ENCODE measurements at places on chromosomes 16 and 17.
A peak's percentile ranks its signal among the peaks of the same experiment; 100 is the strongest.

DNA sequence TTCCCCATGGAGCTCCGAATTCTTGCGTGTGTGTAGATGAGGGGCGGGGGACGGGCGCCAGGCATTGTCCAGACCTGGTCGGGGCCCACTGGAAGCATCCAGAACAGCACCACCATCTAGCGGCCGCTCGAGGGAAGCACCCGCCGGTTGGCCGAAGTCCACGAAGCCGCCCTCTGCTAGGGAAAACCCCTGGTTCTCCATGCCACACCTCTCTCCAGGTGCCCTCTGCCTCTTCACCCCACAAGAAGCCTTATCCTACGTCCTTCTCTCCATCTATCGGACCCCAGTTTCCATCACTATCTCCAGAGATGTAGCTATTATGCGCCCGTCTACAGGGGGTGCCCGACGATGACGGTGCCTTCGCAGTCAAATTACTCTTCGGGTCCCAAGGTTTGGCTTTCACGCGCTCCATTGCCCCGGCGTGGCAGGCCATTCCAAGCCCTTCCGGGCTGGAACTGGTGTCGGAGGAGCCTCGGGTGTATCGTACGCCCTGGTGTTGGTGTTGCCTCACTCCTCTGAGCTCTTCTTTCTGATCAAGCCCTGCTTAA lies 617 bp upstream of the SENP3 start:
- peak; percentile 91 for DNase-seq

DNA sequence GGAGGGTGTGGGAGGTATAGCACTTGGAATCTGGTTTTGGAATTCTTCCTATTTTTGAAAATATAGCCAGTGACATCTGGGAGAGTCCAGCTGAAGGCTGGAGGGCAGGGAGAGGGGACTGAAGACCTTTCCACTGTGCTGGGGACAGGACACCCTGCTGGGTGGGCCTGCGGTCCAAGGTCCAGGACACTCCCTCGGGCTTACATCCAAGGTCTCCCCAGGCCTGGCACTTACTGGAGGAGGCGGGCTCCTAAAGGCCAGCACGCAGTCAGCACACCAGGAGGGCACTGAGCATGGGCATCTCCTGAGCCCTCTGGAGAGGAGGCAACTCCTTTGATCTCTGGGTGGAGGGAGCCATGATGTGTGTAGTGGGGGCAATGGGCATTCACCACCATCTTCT lies 35.5 kb upstream of the ETV4 start:
- peak; percentile 64 for DNase-seq

DNA sequence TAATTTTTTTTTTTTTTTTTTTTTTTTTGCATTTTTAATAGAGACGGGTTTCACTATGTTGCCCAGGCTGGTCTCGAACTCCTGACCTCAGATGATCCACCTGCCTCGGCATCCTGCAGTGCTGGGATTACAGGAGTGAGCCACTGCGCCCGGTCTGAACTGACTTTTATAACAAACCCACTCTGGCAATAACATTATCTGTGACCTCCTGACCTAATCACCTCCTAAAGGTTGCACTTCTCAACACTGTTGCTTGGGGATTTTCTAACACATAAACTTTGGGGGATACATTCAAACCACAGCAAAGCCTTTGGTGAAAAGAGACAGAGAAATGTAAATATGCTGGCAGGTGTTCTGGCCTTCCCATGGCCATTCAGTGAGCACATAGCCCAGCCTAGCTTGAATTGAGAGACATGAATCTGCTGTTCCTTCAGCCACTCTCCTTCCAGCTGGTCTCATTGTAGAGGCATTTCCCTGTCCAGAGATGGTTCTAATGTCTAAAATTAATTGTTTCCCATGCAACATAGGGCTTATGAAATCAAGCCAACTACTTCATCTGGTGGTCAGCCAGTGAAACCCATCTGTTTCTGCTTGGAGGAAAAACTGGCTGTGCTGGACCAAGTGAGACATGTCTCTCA lies 28.3 kb downstream of the LYRM1 start:
- DNase-seq, result no peak

GRCh38 chr17:48013876-48014594 lies 23.6 kb downstream of the COPZ2 start:
- no peak for DNase-seq

- no peak for DNase-seq
These were observed 381.6 kb downstream of the CDH11 start for GRCh38 chr16:64740261-64740660.

- no peak for DNase-seq
These were observed 10.6 kb upstream of the SRCIN1 start for GRCh38 chr17:38616361-38616760.

- DNase-seq, result no peak
These were observed 10.6 kb upstream of the TRAP1 start for GRCh38 chr16:3727806-3728381.

GRCh38 chr17:61414141-61414935 lies 14.7 kb downstream of the TBX2 start:
- DNase-seq, result no peak

DNA sequence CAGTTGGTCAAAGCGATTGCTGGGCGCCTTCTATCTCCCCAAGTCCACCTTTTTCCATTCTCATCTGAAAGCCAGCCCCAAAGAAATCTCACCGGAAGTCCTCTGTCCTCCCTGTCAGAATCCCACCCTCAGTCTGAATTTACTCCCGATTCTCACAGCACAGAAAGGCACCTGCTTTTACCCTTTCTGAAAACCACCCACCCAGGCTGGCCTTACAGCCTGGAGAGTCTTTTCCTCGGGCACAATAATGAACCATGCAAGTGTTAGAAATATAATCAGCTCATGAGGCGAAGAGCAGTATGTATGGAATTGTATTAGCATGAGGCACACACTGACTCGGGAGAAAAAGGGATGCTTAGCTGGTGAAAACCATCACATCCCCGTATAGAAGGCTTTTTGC lies 1.2 kb upstream of the ZFHX3 start:
- DNase-seq, result no peak

DNA sequence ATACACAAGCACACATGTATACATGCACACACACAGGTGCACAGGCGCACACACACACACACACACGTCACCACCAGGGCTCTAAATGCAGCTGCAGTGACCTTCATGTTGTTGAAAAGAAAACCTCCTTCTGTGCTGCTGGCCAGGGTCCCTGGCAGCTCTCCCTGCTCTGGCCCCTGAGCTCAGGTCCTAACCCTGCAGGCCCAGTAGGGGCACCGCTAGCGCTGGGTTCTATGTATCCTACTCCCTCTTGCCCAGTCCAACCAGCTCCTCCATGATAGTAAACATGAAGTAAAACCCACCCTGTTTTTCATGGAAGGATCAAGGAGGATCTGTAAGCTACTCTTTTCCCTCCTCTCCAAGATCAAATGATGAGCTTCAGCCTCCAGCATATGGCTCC lies 172.8 kb downstream of the RBFOX3 start:
- DNase-seq, result no peak

DNA sequence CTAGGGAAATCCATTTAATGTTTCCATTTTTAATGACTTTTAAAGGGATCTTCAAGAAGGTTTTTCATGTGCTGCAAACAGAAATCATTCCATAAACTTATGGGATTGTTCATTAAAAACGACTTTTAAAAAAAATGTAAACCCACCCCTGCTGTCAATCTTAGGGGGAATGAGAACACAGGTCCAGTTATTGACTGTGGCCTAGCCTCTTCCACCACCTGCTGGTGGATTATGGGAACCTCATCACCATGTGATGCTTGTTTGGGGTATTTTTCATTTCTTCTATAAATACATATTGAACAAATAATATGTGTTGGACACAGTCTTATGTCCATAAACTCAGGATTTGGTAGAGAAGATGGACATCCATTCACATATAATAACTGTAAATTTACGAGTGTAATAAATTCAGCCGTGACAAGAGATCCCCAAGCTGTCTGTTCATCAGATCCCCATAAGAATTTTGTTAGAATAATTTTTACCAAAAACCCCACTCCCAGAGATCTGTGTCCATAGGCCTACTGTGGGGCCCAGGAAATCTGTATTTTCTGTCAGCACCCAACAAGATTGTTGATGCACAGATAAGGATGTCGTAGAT lies 42.0 kb upstream of the TMC5 start:
- peak; percentile 64 for DNase-seq

DNA sequence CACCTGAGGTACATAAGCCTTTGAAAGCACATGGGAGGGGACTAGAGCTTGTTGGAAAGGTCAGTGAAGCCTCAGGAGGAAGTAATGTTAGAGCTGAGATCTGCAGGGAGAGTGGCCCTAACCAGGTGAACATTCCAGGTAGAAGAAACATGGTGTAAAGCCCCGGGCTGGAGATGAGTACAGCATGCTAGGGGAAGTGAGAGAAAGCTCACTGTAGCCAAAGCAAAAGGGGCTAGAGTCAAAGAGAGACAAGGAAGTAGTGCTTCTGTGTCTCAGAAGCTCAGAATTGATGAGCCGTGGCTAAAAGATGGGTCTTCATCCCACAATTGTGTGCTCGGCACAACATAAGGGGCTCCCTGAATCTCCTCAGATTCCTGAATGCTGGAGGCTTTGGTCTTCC lies 481.8 kb downstream of the XYLT1 start:
- DNase-seq, result no peak

GRCh38 chr17:5786510-5786875 lies 202.2 kb upstream of the NLRP1 start:
- DNase-seq, result no peak

GRCh38 chr16:27685807-27686206 lies 135.9 kb downstream of the KATNIP start:
- DNase-seq, result no peak

DNA sequence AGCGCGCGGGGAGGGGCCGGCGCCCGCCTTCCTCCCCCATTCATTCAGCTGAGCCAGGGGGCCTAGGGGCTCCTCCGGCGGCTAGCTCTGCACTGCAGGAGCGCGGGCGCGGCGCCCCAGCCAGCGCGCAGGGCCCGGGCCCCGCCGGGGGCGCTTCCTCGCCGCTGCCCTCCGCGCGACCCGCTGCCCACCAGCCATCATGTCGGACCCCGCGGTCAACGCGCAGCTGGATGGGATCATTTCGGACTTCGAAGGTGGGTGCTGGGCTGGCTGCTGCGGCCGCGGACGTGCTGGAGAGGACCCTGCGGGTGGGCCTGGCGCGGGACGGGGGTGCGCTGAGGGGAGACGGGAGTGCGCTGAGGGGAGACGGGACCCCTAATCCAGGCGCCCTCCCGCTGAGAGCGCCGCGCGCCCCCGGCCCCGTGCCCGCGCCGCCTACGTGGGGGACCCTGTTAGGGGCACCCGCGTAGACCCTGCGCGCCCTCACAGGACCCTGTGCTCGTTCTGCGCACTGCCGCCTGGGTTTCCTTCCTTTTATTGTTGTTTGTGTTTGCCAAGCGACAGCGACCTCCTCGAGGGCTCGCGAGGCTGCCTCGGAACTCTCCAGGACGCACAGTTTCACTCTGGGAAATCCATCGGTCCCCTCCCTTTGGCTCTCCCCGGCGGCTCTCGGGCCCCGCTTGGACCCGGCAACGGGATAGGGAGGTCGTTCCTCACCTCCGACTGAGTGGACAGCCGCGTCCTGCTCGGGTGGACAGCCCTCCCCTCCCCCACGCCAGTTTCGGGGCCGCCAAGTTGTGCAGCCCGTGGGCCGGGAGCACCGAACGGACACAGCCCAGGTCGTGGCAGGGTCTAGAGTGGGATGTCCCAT lies 232.8 kb downstream of the SEC14L1 start:
- no peak for DNase-seq

- peak; percentile 95 for DNase-seq
These were observed at the start of gene UBB for GRCh38 chr17:16380640-16381495. TSS of gene UBB (plus strand) at chr17:16381091. CDS start at chr17:16381908, 817 bp downstream.

- no peak for DNase-seq
These were observed 7.2 kb downstream of the CCDC137 start for GRCh38 chr17:81673561-81674258.

- no peak for DNase-seq
These were observed at the start of gene KCNAB3 for GRCh38 chr17:7929158-7930023. TSS of gene KCNAB3 (minus strand) at chr17:7929856. CDS start at chr17:7929435, 421 bp downstream.

- DNase-seq, result no peak
These were observed 7.8 kb upstream of the HSD17B1 start for GRCh38 chr17:42544874-42545283.

GRCh38 chr16:68069511-68070248 lies 15.5 kb upstream of the NFATC3 start:
- DNase-seq, result no peak

- peak; percentile 23 for DNase-seq
These were observed 35.7 kb upstream of the GNA13 start for GRCh38 chr17:65092262-65092661.

GRCh38 chr17:75126954-75127353 lies 4.6 kb downstream of the NT5C start:
- DNase-seq, result no peak

GRCh38 chr16:90081606-90081970 lies 4.5 kb upstream of the PRDM7 start:
- no peak for DNase-seq

DNA sequence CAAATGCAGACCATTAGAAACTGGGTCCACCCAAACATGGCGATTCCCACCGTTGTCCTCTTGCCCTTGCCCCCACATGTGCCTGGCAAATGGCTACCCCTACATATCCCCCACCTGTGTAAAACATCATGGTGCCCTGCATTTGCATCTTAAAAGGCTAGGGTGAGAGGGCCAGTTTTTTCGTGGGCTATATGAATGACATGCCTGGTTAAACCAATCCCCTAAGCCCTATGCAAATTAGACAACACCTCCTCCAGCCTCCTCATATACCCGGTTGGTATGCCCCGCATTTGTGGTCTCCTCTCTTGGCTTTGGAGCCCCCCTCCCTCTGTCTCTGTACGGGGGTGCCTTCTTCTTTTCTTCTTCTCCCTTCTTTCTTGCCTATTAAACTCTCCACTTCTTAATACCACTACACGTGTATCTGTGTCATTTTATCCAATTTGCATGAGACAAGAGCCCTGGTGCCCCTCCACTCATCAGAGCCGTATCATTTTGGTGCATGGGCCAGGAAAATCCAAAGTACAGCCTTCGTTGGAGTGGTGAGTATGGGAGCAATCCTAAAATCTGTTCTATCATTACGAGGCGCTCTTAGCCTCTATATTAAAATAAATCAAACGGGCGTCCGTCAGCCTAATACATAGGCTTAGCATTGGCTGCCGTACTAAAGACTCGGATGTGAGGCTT lies 30.1 kb downstream of the QPRT start:
- no peak for DNase-seq

GRCh38 chr17:27538156-27538955 lies 82.1 kb downstream of the KSR1 start:
- DNase-seq, result no peak

- no peak for DNase-seq
These were observed 142.3 kb downstream of the ZFHX3 start for GRCh38 chr16:72905581-72905980.
